ENCODE measurements at places on chromosomes 7 and 10.

- no peak for DNase-seq
Measured at GRCh38 chr10:104301907-104302690, 33.1 kb downstream of the GSTO2 start.

- peak; percentile 86 for DNase-seq
Measured at GRCh38 chr10:50417886-50418830, 166.8 kb upstream of the ASAH2 start.

- no peak for DNase-seq
Measured at GRCh38 chr10:81876253-81877077, 1.5 kb downstream of the NRG3 start.

DNA sequence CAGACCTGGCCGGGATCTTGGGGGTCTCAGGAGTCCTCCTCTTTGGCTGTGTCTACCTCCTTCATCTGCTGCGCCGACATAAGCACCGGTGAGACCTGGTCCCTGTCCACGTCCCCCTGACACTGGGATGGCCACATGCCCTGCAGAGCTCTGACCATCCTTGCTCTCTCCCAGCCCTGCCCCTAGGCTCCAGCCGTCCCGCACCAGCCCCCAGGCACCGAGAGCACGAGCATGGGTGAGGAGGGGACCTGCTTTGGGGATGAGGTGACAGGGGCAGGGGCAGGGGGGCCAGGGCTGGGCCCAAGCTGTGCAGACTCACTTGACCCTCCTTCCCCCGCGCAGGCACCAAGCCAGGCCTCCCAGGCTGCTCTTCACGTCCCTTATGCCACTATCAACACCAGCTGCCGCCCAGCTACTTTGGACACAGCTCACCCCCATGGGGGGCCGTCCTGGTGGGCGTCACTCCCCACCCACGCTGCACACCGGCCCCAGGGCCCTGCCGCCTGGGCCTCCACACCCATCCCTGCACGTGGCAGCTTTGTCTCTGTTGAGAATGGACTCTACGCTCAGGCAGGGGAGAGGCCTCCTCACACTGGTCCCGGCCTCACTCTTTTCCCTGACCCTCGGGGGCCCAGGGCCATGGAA lies 959 bp downstream of the PVRIG start:
- DNase-seq = no peak
